ENCODE measurements at places on chromosomes 7 and 10. TPM values are rescaled to one million over a fixed set of nuclear protein-coding genes. Genes with fewer than 3 reads are reported as not detected.

CALML3 gene
- total RNA-seq = not detected

ANTXRL gene
- total RNA-seq = 0.43 TPM

VGF gene
- total RNA-seq = 8.9 TPM

FRMPD2 gene
- total RNA-seq = not detected

MACROH2A2 gene
- total RNA-seq = 27.7 TPM

IGF2BP3 gene
- total RNA-seq = 28.8 TPM

ANXA8 gene
- 29.5 TPM for total RNA-seq

RBAK gene
- total RNA-seq = 7.8 TPM

LARP4B gene
- total RNA-seq = 39.2 TPM

TRIM73 gene
- 3.1 TPM for total RNA-seq

ZPBP gene
- total RNA-seq = not detected

BMS1 gene
- total RNA-seq = 23.8 TPM
